Right renal cortex interstitium (tissue), 3 donors: ENCODE measurements at places on chromosomes 11 and 22. TPM values are rescaled to one million over a fixed set of nuclear protein-coding genes. Genes with fewer than 3 reads are reported as not detected.

- DNase-seq = no peak
Observed at GRCh38 chr22:47280301-47280700, 517.9 kb downstream of the TBC1D22A start.

DNA sequence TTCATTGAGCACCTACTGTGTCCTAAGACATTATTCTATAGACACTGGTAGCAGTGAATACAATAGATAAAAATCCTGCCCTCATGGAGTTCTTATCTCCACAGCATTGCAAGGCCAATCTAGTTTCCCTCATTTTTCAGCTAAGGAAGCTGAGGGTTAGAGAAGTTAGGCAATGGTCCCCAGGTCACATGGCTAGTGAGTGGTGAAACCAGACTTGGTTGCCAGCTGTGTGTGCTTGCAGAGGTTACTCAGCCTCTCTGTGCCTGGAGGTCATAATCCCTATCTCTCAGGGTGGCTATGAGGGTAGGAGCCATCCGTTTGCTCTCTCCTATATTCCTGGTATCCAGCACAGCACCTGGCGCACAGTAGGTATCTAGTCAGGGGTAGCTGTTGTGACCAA lies 147.7 kb upstream of the SEZ6L start:
- no peak for DNase-seq

The USP2 gene
- polyA plus RNA-seq = 11.8 TPM

The MPEG1 gene
- 11.1 TPM for polyA plus RNA-seq

DNA sequence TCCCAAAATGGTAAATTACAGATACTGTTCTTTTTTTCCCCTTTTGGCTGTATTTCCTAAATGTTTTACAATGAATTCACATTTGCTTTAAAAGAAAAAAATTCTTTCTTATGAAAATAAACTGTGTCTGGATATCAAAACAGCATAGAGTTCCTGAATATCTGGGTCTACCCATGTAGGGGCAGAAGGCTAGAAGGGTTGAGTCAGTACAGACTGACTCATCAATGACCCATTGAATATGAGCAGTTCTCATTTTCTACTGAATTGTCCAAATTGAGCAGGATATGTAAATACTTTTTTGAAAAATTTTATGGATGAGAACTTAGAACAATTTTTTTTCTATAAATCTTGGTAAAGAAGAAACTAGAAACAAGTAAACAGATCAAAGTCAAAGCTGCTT lies 16.3 kb upstream of the C11orf87 start:
- no peak for DNase-seq

DNA sequence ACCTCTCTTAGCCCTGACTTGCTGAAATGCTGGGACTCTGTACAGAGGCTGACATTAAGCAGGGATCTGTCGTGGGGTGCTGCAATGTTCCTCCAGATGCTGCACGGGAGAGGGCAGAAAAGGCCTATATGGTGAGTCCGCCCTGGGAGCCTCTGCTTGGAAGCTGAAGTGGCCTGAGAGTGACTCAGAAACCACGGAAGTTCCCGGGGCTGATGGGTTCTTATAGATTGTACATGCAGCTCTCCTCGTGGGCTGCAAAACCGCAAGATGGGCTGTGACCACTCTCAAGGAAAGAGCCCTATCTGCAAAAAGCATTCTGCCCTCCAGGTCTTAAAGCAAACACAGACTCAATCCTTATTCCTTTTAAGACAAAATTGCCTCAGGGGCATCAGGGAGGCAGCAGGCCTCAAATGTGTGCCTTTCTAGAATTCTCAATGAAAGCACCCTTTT lies 5.8 kb upstream of the SLC43A3 start:
- no peak for DNase-seq

The FAT3 gene
- 9.9 TPM for polyA plus RNA-seq

DNA sequence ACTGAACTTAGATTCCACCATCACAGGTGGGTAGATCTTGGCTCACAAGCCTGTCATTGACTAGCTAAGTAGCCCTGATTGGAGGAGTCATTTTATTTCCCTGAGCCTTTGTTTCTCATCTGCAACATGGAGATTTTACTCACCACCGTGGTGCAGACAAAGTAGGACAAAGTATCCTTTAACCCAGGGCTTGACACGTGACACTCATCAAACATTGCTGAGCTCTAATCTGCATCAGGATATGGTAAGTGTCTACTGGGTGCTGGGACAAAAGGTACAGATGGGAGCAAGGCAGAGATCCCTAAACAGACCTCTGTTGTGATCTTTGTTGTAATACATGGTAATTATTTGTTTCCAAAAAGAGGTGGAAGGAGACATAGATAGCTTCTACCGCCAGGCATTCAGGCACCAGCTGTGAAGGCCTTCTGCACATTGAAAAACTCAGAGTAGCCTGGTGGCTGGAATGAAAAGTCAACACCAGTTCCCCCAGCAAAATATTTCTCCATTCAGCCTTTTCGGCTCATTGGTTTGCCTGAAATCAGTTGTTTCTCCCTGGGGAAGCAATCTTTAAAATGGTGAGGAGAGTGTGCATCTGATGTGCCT lies 18.3 kb upstream of the MICAL2 start:
- DNase-seq = no peak

DNA sequence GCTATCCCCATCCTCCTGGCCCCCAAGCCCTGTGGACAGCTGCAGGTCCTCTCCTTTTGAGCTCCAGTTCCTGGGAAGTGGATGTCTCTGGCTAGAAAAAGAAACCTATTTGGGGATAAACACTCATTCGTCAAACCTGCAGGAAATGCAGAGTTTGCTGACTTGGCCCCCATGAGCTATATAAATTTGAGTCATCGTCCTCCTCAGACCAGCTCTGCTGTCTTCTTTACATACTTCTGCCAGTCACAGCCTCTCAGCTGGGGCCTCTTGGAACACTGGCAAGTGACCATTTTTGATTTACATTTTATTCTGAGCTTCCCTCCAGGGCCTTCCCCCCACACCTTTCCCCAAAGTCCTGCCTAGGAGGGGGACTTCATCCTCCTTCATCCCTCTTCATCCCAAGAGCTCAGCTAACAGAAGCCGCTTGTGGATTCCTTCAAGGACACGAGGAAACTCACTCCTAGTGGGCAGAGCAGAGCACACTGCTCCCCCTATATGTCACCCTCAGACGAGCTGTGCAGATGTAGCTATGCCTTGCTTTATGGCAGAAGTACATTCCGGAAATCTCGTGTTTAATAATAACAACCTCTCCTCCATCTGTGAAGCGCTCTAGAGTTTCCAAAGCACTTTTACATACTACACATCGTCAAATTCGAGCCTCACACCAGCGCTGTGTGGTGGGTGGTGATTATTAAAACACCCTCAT lies 131.8 kb downstream of the FEZ1 start:
- no peak for DNase-seq

The SPON1 gene
- 79.1 TPM for polyA plus RNA-seq
